H54 (cell line): ENCODE measurements at places on chromosomes 16 and 17.

DNA sequence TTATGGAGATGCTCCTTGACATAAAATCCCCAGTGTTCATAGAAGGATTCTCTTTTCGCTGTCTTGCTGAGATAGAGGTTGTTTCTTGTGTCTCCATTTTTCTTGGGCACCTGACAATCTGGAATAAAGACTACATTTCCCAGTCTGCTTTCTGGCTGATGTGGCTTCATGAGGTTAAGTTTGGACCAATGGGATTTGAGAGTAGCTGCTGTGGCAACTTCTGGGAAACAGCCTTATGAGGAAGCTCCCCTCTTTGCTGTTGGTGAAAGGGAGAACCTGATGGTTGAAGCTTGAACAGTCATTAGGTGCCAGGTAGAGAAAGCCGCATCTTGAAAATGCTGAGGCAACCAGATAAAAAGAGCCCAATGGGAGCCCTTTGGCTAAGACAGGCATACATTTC lies 24.4 kb downstream of the HS3ST4 start:
- no peak for DNase-seq

DNA sequence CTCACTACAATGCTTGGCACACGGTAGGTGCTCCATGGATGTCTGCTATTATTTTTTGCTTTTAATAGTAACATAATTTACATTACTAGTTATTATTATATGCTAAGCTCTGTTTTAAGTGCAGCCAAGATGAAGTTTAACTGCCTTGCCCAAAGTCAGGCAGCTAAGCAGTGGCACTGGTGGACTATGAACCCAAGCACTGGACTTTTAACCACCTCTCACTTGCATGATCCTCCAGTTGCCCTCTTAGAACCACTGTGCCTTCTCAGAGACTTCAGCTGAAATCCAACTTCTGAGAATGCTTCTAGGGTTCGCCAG lies 1.5 kb upstream of the ZNF207 start:
- DNase-seq = no peak

- no peak for DNase-seq
These were observed 48.4 kb downstream of the MPRIP start for GRCh38 chr17:17090642-17091103.

- DNase-seq = no peak
These were observed 36.1 kb upstream of the DLX4 start for GRCh38 chr17:49932901-49933300.

- DNase-seq = no peak
These were observed 25.8 kb downstream of the WFDC1 start for GRCh38 chr16:84320511-84320910.

DNA sequence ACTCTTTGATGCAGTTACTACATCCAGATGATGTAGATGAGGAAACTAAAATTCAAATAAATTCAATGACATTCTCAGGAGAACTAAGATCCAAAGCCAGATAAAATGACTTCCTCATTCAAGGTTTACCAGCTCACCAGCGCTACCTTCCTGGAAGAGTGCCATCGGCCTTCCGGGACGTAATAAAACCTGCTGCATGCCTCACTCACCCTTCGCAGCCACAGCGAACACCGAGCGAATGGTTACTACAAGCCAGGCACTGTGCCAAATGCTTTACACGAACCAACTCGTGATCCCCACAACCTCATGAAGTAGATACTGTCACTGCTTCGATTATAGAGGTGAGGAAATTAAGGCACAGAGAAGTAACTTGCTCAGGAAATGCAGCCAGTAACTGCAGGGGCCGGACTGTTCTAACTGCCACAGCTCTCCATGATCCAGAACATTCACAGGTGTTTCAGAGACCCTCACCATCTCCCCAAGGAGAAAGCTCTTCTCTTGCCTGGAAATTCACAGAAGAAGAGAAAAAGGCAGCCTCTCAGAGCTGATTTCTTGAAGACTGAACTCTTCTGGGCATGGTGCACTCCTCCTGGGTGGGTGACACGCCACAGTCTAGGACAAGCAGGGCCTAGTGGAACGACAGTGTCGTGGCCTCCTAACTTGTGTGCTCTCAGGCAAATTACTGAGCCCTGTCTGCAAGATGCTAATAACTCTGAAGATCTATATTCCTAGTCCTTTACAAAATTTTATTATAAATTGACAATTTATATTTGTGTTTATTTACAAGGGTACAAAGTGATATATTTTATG lies 46.8 kb downstream of the HIC1 start:
- no peak for DNase-seq

DNA sequence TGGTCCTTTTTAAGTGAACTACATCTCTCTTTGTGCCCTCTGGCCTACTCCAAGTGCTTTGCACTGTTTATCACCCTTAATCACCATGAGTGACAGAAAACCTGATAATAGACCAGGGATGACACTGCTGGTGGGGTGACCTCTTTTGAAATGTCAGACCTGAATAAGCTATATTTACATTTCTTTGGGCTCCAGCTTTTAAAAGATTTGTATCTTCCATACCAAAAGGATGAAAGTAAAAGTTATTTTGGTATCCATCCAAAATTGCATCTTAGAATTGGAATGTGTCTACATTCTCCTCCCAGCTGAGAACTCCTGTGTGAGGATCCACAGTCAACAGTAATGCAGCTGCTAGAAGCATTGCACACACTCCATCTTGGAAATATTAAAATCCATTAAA lies 370.0 kb downstream of the CDH11 start:
- no peak for DNase-seq

GRCh38 chr16:88856122-88856827 lies 472 bp downstream of the GALNS start:
- no peak for DNase-seq

- DNase-seq = no peak
These were observed 713.1 kb downstream of the WWOX start for GRCh38 chr16:78812582-78812981.

DNA sequence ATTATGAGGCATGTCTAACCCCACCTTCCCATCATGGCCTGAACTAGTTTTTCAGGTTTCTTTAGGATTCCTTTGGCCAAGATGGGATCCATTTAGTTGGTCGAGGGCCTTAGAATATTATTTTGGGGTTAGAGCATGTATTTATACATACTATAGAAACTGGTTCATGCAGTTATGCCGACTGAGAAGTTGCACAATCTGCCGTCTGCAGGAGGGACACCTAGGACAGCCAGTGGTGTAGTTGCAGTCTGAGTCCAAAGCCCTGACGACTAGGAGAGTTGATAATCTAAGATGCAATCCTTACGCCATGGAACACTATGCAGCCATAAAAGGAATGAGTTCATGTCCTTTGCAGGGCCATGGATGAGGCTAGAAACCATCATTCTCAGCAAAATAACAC lies 424.0 kb downstream of the SHISA9 start:
- no peak for DNase-seq

DNA sequence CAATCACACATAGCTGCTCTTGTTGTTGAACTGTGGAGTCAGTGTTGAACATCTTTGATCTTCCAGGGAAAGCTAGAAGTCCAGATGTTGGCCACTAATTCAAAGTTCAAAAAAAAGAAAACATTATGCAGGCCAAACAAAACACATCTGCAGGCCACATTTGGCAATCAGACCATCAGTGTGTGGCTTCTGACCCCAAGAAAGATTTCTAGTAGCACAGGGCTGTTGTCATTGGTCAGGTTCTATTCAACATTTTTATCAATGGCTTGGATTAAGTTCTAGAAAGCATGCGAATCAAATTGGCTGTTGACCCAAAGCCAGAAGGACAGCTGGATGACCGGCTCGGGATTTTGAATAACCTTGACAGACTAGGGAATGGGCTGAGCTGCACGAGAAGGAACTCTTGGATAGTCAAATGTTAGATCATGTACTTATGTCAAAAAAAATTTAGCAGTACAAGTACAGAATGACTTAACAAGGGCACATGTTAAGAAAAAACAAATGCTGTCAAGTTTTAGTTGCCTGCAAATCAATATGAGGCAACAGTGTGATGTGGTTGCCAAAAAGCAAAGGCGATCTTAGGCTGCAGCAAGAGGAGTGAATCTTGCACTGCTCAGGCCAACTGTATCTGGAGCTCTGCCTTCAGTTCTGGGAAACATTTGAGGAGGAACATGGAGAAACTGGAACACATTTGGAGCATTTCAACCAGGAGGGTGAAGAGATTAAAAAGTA lies 187.6 kb downstream of the RGS9 start:
- no peak for DNase-seq

GRCh38 chr17:77778636-77779489 lies 179.6 kb upstream of the TNRC6C start:
- DNase-seq = peak; percentile 80
